ENCODE measurements at places on chromosomes 3 and 15.
A peak's percentile ranks its signal among the peaks of the same experiment; 100 is the strongest.

DNA sequence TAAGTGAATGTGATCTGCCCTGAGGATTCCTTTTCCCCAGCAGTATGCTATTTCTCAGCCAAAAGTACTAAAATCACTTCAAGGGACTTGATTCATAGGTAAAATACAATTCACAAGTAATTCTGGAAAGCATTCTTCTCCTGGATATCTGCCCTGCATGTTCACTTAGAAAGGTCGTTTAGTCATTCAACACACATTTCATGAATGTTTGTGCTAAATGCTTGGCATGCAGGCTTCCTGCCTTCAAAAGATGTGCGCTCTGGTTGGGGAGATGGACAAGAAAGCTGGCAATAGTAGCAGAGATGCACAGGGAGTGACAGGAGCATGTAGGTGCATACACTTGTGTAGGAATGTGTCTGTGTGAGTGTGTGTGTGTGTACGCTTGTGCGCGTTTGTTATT is 360.7 kb downstream of the PTPRG start:
- DNase-seq, result no peak

DNA sequence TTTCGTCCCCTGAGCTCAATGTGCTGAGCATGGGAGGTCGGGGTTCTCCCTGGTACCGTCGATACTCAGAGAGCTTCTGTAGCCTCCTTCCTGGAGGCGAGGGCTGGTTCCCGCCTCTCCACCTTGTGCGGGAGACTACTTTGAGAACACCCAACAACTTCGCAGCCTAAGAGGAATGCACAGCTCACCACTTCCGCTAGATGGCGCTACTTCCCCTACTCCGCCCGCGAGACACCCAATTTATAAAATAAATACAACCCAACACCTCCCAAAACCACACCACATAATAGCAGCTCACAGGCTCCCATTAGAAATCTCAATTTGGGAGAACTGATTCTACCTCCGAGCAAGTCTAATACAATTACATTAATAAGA is 1.2 kb downstream of the RGMA start:
- DNase-seq, result peak; percentile 64

DNA sequence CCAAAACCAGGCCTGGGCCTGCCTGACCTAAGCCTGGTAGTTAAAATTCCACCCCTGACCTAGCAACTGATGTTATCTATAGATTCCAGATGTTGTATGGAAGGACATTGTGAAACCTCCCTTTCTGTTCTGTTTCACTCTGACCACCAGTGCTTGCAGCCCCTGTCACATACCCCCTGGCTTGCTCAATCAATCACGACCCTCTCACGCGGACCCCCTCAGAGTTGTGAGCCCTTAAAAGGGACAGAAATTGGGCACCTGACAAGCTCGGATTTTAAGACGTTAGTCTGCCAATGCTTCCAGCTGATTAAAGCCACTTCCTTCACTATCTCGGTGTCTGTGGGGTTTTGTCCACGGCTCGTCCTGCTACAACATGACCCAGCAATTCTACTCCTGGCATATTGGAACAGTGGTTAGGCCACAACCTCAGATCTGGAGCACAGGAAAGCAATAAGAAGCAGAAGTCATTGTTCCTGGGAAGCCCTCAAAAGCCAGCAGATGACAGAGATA is 36.7 kb upstream of the LHFPL4 start:
- DNase-seq, result no peak

- no peak for DNase-seq
Measured at GRCh38 chr15:30953731-30954378, 37.6 kb downstream of the MTMR10 start.

DNA sequence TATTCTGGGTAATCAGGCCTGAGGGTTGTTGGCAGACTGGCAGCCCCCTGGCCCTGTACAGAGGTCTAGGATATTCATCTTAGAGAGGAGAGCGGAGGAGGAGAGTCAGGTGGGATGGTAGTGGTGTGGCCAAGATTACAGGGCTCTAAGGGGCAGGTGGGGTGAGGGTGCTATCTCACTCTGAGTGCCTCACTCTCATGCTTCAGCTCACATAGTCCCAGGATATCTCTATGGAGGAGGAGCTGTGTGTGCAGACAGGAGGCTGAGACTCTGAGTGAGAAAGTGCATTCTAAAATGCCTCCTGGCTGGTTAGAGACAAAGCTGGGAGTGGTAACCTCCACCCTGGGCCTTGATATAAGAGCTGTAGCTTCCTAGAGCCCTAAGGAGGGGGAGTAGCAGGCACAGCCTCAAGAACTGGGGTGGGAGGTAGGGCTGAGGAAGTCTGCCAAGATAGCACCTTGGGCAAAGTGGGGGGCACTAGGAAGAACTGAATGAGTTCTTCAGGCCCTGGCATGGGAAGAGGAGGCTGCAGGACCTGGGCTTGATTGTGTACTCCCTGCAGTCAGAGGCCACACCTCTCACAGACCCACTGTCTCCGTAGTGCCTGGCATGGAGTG is 39.9 kb downstream of the CLSTN2 start:
- DNase-seq, result no peak

- no peak for DNase-seq
Measured at GRCh38 chr3:108006881-108007331, 83.9 kb downstream of the CD47 start.

DNA sequence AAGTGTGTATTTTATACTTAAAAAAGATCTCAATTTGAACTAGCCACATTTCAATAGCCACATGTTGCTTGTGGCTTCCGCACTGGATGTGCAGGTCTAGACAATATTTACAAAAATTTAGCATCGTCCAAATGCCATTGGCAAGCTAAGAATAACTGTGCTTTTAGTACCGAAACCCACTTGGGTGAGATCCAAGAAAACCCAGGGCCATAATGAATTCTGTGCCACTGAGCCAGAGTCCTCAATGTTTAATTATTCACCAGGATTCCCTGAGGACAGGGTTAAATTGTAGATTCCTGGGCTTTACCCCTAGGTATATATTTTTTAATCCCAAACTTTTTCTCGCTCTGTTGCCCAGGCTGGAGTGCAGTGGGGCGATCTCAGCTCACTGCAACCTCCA is 22.9 kb upstream of the PTPRG start:
- no peak for DNase-seq

DNA sequence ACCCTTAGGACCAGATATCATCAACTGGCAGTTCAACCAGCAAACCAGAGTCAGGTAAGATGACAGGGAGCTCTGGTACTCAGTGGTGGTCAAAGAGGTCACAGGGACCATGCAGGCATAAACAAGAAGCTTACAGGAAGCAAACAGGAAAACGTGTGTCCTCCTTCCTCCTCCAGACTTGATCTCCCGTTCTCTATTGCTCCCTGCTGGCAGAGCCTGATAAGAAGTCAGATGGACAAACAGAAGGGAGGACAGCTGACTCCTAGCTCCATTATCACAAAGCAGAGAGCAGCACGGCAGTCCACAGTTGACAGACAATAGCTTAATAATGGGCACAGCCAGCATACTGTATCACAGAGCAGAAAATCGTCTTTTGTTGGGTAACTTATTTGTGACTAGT is 156.5 kb upstream of the SLC2A2 start:
- DNase-seq, result peak; percentile 63

DNA sequence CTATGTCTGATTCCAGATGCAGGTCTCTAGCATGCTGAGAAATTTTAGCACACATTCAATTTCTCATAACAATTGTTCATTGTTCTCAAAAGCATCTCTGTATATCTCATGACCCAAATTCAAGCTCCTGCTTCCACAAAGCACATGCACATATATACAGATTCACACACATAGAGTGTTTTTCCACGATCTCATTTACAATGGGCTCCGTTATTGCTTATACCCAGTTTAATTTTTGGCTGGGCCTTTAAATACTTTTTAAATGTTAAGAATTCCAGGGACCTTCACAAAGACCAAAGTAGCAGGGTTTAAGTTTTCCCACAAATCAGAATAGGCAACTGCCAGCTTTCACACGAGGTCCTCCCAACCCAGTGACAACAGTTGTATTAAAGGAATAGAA is 333.5 kb upstream of the SEMA6D start:
- DNase-seq, result no peak

GRCh38 chr3:185216607-185216958 is 37.3 kb downstream of the EHHADH start:
- no peak for DNase-seq

- DNase-seq, result no peak
Measured at GRCh38 chr3:120304616-120305015, 19.6 kb upstream of the GPR156 start.

- DNase-seq, result no peak
Measured at GRCh38 chr15:70251246-70251990, 153.7 kb upstream of the TLE3 start.

- no peak for DNase-seq
Measured at GRCh38 chr3:115228266-115228665, 81.2 kb upstream of the ZBTB20 start.

- no peak for DNase-seq
Measured at GRCh38 chr3:137770066-137770834, 6.1 kb downstream of the SOX14 start.

GRCh38 chr15:80599359-80599758 is 95.8 kb upstream of the ABHD17C start:
- no peak for DNase-seq

- DNase-seq, result no peak
Measured at GRCh38 chr3:33417066-33417673, 23.0 kb downstream of the UBP1 start.

DNA sequence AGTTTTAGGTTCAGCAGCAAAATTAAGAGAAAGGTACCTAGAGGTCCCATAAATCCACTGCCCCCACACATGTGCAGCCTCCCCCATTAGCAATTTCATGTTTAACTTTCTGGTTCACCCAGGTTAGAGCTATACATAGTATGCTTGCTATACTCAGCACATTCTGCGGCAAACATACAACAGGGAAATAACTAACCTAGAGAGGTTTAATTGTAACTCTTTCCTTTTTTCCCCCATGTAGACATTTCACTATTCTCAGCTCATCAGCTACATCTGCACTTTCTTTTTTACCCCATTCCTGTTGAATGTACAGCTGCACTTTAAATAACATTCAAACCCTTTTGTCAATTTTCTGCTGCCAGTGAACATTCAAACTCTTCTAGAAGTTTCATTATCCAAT is 21.1 kb downstream of the TFRC start:
- no peak for DNase-seq

DNA sequence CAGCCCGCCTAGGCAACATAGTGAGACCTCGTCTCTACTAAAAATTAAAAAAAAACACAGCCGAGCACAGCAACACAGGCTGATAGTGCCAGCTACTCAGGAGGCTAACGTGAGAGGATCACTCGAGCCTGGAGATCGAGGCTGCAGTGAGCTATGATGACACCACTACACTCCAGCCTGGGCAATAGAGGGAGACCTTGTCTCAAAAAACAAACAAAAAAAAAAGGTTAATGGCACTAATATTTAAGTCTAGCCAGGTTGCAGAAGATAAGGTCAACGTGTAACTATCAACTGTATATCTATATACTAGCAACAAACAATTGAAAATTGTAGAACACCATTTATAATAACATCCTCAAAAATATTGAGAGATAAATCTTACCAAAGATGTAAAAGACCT is 75.1 kb downstream of the MYO9A start:
- no peak for DNase-seq

- DNase-seq, result no peak
Measured at GRCh38 chr3:54299169-54299935, 177.0 kb downstream of the CACNA2D3 start.

- no peak for DNase-seq
Measured at GRCh38 chr3:128725547-128726022, 398 bp upstream of the RAB7A start.

GRCh38 chr15:52514482-52514881 is 14.2 kb downstream of the MYO5A start:
- no peak for DNase-seq

- DNase-seq, result no peak
Measured at GRCh38 chr15:69395991-69396390, 18.2 kb upstream of the KIF23 start.

GRCh38 chr3:123883701-123884202 is 380 bp downstream of the MYLK start:
- no peak for DNase-seq

DNA sequence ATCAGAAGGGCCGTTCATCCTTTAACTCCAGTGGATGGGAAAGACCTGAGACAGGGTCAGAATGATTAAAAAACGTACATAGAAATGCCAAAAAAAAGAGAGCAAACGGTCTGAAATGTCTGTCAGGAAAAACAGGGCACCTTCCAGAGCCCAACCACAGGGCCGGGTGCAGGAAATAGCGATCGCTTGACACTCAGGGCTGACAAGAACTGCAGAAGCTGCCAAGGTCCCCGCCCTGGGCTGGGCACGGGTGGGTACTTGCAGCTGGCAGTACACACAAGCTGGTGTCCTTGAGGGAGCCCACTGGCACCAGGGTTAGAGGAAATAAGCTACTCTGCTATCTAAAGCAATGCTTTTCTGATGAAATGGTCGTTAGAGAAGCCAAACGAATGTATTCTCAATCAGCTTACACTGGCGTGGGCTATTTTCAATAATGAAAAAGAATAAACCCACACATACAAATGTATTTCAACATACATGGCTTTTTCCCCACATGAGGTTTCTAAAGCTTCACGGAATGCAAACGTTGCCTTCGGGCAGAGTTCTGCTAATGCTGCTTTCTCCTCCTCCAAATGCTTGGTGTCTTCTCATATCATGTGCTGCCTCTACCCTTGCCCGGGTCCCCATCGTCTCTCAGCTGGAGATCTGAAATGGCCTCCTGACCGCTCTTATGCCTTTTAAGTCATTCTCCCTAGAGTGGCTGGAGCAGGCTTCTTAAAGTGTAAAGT is 15.6 kb downstream of the FRMD4B start:
- peak; percentile 86 for DNase-seq

GRCh38 chr3:143977341-143978262 is 6.0 kb downstream of the DIPK2A start:
- no peak for DNase-seq

- DNase-seq, result no peak
Measured at GRCh38 chr3:149203758-149204157, 17.9 kb downstream of the CP start.

GRCh38 chr15:34655326-34655725 is 71.9 kb upstream of the GOLGA8B start:
- DNase-seq, result no peak

DNA sequence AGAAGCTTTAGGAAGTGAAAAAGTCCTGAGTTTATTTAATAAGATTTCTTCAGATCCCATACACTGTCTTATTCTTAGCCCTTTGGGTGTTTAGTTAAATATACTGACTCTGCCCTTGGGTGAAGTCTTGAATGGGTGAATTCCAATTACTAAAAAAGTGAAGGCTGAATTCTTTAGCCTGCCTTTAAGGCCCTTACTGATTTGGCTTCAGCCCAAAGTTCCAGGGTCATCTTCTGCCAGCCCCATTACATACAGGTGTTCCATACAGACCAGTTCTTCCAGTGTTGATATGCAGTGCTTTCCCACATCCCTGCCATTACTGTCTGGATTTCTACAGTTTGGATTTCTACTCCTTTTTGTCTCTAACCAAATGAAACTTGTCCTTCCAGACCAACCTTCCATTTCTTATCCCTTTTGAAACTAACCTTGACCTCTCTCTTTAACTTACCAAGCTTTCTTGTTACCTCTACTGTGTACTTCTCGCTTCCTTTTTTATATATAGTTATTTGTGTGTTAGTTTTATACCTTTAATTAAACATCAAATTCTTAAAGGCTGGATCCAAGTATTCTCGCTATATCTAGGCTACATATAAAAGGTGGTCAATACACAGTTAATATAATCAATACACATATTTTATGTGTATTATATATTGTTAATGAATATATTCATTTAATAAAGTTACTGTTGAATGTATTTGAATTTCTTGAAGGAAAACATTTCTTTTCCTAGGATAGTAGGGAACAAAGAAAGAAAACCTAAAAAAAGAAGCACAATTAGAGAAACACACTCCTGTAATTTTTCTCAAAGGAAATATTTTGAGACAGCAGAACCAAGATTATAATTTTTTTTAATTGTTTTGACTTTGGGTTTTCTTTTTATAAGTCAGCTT is 15.0 kb downstream of the MBNL1 start:
- no peak for DNase-seq

GRCh38 chr3:77320514-77320913 is 280.6 kb downstream of the ROBO2 start:
- DNase-seq, result no peak
